ENCODE measurements at places on chromosomes 16 and 17.

- DNase-seq, result no peak
Measured at GRCh38 chr17:58060596-58061191, 22.5 kb upstream of the DYNLL2 start.

DNA sequence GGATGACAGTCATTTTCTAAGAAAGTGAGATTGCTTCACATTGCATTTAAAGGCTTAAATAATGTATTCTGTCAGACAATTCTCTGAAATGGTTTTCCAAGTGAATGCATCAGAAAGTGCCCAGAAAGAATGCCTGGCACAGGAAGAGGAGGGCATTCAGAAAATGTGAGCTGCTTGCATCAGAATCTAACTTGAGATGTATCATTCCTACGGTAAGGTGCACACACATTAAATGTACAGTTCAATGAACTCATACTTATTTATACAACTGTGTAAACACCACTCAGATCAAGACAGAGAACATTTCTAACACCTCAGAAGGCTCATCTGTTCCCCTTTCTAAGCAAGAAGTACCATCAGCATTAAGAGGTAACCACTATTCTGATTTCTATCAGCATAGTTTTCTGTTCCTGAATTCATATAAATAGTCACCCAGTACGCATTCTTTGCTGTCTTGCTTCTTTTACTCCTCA is 638.0 kb downstream of the MAF start:
- no peak for DNase-seq

- DNase-seq, result no peak
Measured at GRCh38 chr17:32960815-32961214, 30.8 kb upstream of the SPACA3 start.

DNA sequence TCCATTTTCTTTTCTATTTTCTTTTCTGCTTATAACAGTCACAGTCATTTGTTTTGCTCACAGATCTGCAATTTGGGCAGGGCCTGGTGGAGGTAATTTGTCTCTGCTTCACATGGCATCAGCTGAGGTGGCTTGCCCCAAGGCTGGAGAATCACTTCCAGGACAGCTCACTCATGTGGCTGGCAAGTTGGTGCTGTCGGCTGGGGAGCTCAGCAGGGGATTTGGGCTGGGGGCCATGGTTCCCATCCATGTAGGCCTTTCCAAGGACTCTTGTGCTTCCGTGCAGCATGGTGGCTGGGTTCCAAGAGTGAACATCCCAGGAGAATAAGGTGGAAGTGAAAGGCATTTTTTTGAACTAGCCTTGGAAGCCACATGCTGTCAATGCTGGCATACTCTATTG is 85.7 kb downstream of the MGAT5B start:
- no peak for DNase-seq

DNA sequence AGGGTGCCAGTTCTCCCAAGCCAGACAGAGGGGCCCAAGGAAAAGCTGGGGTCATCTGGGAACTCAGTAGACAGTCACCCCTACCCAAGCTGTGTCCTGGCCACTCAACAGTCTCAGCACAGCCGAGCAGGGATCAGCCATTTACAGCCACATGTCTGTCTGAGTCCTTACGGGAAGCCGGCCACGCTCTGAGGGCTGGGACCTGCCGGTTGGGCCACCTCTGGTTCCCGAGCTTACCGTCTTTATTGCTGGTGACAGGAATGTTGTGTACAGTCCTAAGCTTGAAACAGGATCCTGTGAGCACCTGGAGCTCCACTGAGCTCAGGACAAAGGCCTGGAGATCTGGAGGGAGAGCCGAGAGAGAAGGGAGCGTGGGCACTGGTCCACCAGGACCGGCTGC is 59.8 kb downstream of the TIMM22 start:
- no peak for DNase-seq

- no peak for DNase-seq
Measured at GRCh38 chr17:50611634-50612033, 23.0 kb upstream of the ABCC3 start.

GRCh38 chr16:81686391-81687130 is 92.5 kb upstream of the PLCG2 start:
- no peak for DNase-seq
